DMS79 (cell line): ENCODE measurements at places on chromosomes 7 and 10.

GRCh38 chr10:84256510-84257342, 11.9 kb downstream of the RGR start:
- no peak for DNase-seq

DNA sequence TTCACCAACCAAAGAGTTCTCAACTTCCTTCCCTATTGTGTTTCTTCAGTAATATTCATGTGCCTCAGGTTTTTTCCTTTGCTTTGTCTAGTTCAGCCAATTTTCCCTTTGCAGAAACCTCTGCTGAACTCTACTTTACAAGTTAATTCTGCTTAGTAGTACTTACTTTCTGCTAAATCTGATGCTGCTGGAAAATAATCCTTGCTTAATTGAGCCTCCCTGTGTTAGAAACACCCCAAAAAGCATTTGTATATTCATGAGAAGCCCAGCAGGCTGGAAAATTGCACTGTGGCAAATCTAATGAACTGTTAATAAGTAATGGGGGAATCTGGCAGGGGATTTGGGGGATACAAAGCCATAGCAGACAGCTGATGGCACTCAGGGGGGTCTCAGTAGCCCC, 78.5 kb downstream of the CDCA7L start:
- DNase-seq = no peak

DNA sequence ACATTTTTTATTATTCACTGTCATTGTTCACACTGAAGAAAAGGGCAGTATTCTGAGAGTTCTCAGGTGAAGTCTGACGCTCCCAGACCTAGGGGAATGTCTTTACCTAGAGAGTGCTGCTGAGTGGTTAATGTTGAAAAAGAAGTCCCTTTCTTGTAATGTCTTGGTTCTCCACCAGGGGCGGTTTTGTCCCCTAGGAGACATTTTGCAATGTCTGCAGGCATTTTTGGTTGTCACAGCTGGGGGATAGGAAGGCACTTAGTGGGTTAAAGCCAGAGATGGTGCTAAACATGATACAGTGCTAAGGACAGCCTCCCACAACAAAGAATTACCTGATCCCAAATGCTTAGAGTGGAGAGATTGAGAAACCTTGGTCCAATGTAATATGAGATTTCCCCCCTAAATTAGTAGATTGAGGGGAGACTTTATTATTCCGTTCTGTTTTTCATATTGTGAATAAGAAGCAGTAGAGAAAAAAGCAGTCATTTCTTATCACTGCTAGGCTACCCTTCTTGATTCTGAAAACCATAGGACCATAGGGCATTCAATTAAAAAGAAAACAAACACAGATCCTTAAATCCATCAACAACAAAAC, 13.1 kb downstream of the UMAD1 start:
- DNase-seq = no peak

- peak; percentile 18 for DNase-seq
Observed at GRCh38 chr7:111763221-111763801, 201.0 kb upstream of the IMMP2L start.

GRCh38 chr7:156604836-156605695, 35.5 kb upstream of the RNF32 start:
- no peak for DNase-seq

GRCh38 chr10:96830511-96831199, 1.4 kb upstream of the LCOR start:
- no peak for DNase-seq

- DNase-seq = no peak
Observed at GRCh38 chr10:99339563-99340047, 10.4 kb downstream of the CNNM1 start.

DNA sequence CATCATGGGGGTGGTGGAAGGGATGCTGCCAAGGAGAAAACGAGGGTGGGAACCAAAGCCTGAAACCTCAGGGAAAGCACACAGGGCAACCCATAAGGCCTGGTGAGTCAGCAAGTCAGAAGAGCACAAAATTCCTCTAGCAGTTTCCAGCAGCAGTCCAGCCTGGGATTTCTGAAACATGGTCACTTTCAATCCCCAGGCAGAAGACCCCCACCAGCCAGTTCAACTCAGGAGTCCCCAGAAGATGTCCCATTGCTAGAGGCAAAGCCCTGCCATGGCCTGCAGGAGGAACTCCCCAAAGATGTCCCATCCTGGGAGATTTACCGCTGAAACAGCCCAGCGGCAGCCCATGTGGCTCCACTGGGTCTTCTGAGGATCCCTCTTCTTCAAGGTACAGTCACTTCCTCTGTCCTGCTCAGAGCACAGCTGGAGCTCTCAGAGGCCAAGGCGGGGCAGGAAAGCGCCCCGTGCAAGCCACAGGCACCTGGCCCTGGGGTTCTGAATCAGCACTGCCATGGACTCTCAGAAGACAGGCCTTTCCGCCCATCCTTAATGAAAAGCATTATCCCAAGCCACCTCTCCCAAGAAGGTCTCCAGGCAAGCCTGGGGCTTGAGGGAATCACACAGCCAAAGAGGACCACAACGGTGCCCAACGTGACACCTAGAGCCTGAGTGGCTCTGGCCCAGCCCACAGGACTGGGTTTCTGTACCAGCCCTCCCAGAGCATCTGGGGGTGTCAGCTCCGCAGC, 196.9 kb downstream of the GRID1 start:
- no peak for DNase-seq

DNA sequence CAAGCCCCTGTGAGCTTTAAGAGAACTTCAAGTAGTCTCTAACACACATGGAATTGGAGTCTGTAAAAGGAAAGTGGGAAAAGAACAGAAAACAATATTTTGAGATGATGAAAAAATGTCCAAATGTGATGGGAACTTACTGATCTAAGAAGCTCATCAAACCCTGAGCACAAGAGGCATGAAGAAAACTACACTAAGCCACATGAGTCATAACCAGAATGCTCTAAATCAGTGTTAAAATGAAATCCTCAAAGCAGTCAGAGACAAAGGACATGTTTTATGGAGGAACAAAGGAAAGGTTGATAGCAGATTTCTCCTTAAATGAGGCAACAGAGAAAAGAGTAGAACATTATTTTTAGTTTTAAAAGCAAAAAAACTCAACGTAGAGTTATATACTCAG, 37.2 kb downstream of the ZNF33A start:
- no peak for DNase-seq

DNA sequence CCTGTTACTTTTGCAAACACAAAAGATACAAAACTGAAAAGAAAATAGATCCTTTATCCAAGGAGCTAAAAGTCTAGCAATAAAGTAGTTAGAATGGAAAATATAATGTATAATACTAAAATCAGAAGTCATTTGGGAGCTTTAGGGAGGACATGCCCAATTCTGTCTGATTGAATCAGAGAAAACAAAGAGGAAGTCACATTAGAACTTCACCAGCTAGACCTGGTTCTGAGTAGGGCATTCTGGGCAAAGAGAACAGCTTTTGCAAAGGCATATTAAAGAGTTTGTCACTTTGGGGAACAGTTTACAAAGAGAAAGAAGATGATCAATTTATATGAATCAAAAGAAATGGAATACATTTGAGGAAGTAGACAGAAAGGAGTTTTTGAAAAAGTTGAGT, 107.0 kb upstream of the PRSS1 start:
- DNase-seq = no peak

DNA sequence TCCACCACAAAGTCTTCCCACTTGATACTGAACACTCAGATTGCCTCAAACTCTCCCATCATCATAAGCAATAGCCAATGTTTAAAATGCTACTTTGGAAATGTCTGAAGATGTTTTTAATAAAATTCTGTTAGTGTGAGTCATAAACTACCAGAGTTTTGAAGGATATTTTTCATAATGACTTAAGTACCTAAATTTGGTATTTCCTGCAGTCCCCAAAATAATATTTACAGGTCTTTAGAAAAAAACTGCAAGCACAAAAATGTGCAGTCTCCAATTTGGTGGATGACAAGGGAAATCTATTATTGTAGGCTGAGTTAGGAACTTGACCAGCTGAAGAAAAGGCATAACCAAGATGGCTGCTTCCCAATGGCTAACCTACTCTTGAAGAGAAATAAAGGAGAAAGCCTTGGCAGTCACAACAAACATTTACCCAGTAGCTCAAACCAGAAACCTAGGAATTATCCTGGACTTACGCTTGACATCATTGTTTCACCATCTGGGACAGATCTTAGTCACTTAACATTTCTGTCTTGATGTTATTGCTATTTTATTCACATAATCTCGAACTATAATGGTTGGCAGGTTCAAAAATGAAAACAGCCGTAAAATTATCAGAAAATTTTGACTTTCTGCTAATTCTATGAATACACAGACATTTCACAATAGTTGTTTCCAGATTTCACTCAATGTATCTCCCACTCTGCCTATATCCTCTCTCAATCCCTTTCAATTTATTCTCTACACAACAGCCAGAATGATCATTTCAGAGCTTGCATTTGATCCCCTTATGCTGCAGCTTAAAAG, 111.2 kb upstream of the STEAP1B start:
- no peak for DNase-seq
